Fibroblast of skin of left biceps (primary cell): ENCODE measurements at places on chromosomes 12 and 14.

DNA sequence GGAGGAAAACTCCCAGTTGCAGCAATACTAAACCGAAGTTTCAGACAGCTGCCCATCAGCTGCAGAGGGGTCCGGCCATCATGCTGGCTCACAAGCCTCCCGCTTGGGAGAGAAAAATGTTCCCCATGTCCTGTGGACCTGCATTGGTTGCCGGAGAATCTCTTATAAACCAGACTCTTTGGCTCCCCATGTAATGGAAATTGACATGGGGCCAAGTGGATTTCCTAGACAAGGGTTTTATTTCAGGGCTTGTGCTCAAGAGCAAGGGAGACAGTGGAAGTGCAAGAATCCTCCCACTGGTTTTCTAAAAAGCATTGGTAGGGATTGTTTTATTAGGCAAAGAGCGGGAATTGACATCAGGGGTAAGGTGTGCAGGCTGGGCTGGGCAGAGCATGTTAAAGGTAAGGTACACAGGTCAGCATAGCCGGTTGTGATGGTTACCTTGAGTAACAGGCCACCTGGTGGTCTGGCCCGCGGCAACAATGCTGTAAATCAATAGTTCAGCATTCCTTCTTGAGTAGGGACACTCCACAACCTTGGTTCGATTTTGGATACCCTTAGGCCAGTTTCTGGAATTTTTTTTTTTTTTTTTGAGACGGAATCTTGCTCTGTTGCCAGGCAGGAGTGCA lies 135.4 kb downstream of the UNC79 start:
- no peak for DNase-seq

GRCh38 chr14:101973356-101973755 lies 9.0 kb downstream of the DYNC1H1 start:
- no peak for DNase-seq

GRCh38 chr14:20820063-20820904 lies 17.6 kb upstream of the RNASE1 start:
- DNase-seq = no peak

DNA sequence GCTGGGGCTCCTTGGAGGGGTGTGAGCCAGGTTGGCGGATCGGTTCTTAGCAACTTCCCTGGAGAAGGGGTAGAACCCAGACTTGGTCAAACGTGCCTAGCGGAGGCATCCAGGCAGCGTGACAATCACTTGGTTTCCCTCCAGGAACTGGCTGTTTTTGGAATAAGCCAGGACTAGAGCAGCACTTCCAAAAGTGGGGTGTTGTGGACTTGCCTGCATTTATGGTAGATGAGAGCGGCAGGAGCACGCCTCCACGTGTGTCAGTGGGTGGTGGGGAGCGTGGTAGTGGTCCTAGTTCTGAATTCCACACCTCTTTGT lies 2.8 kb downstream of the PRMT8 start:
- DNase-seq = no peak

DNA sequence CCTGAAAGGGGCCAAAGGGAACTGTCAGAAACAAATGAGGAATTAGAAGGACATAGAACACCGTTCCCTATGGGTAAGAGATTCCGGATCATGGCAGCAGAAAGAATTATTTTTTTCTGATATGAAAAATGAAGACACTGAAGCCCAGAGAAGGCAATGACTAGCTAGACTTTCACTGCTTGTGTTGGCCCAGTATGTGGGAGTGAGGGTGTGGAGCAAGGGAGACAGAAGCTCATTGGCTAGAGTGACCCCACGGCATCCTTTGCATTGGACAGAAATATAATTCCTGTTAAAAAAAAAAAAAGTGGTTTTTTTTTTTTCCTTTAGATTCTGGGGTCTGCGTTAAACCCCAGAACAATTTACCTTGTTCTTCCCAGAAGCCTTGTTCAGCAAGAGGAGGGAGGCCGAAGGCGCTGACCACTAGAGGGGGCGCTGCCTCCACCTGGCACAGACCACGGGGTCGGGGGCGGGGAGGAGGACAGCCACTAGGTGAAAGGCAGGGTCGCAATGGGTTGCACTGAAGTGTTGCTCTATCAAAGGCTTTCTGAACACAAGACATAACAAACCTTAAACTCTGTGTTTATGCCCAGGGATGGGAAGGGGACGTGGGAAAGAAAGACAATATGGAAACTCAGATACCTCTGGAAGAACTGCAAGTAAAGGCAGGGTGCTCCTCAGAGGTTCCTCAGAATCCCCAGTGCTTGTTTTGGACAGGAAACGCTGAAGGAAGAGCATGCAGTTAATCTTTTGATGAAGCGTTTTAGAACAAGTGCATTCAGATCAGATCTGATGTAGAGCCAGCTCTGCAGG lies 156.8 kb downstream of the KCNA5 start:
- no peak for DNase-seq

DNA sequence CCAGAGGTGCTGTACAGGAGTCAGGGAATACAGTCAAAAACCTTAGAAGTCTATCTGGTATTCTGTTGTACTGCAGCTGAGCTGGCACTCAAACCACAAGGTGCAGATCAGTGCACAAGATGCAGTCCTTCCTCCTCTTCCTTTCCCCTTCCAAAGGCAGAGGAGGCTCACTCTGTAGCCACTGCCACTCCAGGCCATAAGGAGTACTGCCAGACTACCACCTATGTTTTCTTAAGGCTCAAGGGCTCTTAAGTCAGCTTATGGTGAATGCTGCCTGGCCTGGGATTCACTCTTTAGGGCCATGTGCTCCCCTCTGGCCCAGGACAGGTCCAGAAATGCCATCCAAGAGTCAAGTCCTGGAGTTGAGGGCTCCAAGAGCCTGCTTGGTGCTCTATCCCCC lies 200.3 kb downstream of the CRADD start:
- DNase-seq = no peak

DNA sequence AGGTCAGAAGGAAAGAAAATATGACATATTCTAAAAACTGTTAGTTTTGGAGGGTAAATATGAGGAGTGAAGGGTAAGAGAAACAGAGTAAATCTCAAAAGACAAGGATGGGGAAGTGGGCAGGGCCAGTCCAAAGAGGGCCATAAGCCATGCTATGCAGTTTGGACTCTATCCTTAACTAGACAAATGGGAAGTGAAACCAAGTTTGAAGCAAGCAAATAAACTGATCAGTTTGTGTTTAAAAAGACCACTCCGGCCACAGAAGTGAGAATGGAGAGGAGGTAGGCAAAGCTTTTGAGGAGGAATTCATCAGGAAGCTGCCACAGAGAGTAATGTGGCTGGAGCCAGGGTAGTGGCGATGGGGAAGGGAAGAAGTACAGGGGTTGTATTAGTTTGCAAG lies 37.5 kb upstream of the DAAM1 start:
- no peak for DNase-seq

GRCh38 chr14:95185033-95185766 lies 27.9 kb upstream of the DICER1 start:
- DNase-seq = no peak

DNA sequence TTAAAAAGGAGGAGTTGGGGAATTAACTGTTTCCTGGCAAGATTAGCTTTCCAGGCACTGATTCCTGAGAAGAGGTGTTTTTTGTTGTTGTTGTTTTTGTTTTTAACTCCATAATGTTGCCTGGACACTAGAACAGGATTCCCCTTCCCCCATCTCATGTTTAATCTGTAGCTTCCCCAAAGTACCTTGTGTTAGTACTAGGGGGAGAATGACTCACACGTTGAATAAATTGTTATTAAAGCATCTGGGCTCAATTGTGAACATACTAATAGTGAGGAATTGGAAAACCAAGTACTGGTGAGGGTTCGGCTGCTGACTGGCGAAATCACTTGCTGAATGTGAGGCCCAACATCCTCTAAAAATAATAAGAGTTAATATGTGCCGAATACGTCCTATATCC lies 1.3 kb upstream of the GNG2 start:
- no peak for DNase-seq

- no peak for DNase-seq
Measured at GRCh38 chr12:52903855-52904508, 894 bp downstream of the KRT8 start.

GRCh38 chr14:44507183-44507582 lies at the start of gene FSCB:
FSCB (minus strand) TSS chr14:44507283; CDS start chr14:44506987, 296 bp downstream.
- no peak for DNase-seq

GRCh38 chr12:42483521-42483790 lies 106.1 kb downstream of the PRICKLE1 start:
- DNase-seq = no peak

DNA sequence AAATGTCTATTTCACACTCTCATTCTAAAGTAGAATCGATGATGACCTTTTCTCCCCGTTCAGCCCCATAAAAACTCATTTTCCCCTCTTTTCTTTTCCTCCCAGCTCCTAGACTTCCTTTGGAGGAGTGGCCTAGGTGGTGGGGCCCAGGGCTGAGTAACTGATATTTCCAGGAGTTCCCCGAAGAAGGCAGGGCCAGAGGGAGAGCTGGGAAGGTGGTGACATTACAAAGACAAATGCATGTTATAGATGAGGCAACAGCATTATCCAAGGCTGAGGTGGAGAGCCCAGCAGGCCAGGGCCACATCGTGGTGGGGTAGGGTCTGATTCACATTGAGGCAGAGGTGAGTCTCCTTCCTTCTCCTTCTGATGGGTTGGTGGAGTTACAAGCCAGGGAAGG lies 22.2 kb upstream of the HDAC7 start:
- DNase-seq = no peak

DNA sequence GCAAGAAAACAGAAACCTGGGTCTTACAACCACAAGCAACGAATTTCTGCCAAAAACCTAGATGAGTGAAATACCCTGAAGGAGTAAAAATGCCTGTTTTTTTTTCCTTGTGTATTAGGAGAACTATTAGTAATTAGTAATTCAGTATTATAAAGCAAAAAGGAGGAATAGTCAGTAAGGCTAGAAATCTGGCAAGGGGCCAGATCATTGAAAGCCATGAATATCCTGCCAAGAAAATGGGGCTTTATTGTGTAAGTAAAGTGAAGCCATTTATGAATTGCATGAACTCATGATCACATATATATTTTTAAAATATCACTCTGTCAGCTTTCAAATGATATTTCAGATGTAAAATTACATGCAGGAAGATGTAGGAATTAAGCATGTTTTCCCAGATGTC lies 57.9 kb downstream of the TXNDC16 start:
- DNase-seq = no peak

GRCh38 chr14:23572836-23573235 lies 5.2 kb upstream of the AP1G2 start:
- DNase-seq = no peak

GRCh38 chr14:99576304-99576703 lies 27.7 kb downstream of the CCDC85C start:
- no peak for DNase-seq

DNA sequence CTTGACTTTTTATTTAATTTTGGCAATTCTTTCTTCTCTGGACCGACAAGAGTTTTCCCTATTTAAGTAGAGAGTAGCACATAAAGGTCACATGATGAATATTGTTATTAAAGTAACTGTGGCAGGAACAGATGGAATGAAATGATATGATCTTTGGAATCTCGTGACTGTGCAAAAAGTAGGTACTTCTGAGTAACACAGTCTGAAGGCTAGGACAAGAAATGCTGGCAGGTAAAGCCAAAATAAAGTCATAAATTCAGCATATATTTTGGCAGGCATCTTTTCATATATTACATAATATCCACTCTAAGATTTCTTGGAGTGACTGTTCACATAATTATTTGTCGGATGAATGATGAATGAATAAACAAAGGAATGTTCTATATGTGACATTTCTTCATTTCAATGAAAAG lies 121.4 kb downstream of the EFCAB11 start:
- peak; percentile 53 for DNase-seq

GRCh38 chr12:24803430-24804245 lies 145.3 kb downstream of the BCAT1 start:
- no peak for DNase-seq

DNA sequence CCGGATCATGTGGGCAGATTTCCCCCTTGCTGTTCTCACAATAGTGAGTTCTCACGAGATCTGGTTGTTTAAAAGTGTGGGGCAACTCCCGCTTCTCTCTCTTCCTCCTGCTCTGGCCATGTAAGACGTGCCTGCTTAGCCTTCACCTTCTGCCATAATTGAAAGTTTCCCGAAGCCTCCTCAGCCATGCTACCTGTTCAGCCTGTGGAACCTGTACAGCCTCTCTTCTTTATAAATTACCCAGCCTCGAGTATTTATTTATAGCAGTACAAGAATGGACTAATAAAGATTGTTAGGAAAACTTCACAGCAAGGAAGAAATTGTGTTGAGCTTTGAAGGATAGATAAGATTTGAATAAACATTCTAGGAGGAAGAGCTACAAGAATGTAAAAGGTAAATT lies 52.1 kb downstream of the KDM5A start:
- DNase-seq = no peak

- no peak for DNase-seq
Measured at GRCh38 chr12:54973556-54973955, 11.0 kb downstream of the TESPA1 start.

DNA sequence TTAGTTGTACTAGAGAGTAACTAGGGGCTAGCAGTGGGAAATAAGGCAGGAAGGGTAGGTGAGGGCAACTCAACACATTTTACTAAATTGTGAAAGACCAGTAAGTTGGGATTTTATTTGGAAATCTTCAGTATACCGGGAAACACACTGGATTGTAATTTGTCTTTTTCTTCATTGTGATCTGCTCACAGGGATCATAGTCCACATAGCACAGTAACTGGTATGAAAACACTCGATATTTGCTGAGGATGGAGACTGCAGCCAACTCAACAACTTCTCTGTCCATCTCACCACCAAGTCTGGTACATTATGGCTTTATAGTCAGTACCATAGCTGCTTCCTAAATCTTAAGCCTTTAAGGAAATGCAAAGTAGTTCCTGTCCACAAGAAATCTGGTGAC lies 2.5 kb downstream of the SLIRP start:
- DNase-seq = no peak

- DNase-seq = no peak
Measured at GRCh38 chr14:59905188-59905587, 14.8 kb upstream of the LRRC9 start.

GRCh38 chr12:13161172-13161571 lies 35.4 kb upstream of the EMP1 start:
- no peak for DNase-seq

GRCh38 chr14:33120341-33120740 lies 181.7 kb downstream of the NPAS3 start:
- peak; percentile 7 for DNase-seq

GRCh38 chr12:45532113-45532512 lies 197.4 kb upstream of the ARID2 start:
- no peak for DNase-seq

GRCh38 chr12:48454667-48455066 lies 17.7 kb upstream of the ANP32D start:
- no peak for DNase-seq

DNA sequence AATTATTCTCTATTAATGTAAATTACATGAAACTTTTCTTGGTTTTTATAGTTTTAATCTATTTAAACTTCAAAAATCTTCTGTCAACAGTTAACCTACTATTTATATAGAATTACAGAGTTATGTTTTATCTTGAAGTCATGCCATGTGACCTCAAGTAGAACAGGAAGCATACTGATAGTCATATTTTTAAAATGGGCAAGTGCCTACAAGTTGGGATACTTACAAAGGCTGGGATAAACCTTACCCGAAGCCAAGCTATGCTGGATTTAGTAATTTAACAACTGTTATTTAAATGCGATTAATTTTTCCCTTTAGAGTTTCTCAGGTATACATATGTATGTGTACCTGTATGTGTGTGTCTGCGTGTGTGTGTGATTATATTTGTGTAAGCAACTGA lies 266.9 kb downstream of the RASSF9 start:
- DNase-seq = no peak

- no peak for DNase-seq
Measured at GRCh38 chr12:111720457-111720856, 34.6 kb downstream of the ACAD10 start.
